Transverse colon (tissue), 4 donors: ENCODE measurements at places on chromosomes 5 and 9. TPM values are rescaled to one million over a fixed set of nuclear protein-coding genes. Genes with fewer than 3 reads are reported as not detected.

GRCh38 chr5:149471406-149472183 is 79.6 kb downstream of the CSNK1A1 start:
- no peaks in the 10 kb centered on the region for H3K36me3 ChIP-seq
- H3K27me3 ChIP-seq: no peaks in the 10 kb centered on the region
- no peak overlapping the region for H3K4me3 ChIP-seq
- peak overlapping the region; percentile 84 for H3K27ac ChIP-seq
- H3K4me1 ChIP-seq: peaks cover 33% of the 10 kb centered on the region

DNA sequence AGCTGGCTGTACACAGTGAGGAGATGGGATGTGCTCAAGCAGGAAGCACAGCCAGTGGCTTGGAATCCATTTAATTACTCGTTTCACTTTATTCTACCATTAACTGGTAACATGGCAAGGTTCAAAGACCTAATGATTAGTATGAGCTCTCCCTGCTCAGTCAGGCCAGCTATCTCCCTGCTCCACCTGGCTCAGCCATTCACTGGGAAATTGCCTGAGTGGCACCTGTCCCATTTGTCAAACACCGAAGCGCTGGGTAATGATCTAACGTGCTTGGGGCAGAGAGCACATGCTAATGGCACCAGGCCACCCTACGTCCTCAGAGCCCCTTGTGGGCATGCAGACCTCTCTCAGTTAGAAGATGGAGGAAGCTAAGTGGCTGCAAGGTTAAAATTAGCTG is 162.2 kb downstream of the TTLL11 start:
- no peak overlapping the region for H3K4me3 ChIP-seq
- no peaks in the 10 kb centered on the region for H3K36me3 ChIP-seq
- H3K27ac ChIP-seq: no peak overlapping the region
- no peaks in the 10 kb centered on the region for H3K4me1 ChIP-seq
- no peaks in the 10 kb centered on the region for H3K27me3 ChIP-seq

DNA sequence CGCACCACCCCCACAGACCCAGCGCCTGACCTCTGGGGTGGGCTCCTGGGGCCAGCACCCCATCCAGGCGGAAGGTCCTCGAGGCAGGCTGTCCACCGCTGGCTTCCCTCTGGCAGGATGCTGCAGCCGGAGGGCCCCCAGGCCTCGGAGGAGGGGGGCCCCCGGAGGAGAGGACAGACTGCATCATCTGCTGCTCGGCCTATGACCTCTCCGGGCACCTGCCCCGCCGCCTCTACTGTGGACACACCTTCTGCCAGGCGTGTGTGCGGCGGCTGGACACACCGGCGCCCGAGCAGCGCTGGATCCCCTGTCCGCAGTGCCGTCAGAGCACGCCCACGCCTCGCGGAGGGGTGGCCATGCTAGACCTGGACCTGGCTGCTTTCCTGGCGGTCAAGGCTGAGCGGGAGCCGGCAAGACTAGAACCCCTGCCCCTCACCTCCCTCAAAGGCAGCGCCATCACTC is 1.2 kb downstream of the RNF224 start:
- H3K4me1 ChIP-seq: peaks cover 32% of the 10 kb centered on the region
- H3K27ac ChIP-seq: no peak overlapping the region
- DNase-seq: no peak
- no peak overlapping the region for H3K4me3 ChIP-seq
- H3K27me3 ChIP-seq: peaks cover 56% of the 10 kb centered on the region

DNA sequence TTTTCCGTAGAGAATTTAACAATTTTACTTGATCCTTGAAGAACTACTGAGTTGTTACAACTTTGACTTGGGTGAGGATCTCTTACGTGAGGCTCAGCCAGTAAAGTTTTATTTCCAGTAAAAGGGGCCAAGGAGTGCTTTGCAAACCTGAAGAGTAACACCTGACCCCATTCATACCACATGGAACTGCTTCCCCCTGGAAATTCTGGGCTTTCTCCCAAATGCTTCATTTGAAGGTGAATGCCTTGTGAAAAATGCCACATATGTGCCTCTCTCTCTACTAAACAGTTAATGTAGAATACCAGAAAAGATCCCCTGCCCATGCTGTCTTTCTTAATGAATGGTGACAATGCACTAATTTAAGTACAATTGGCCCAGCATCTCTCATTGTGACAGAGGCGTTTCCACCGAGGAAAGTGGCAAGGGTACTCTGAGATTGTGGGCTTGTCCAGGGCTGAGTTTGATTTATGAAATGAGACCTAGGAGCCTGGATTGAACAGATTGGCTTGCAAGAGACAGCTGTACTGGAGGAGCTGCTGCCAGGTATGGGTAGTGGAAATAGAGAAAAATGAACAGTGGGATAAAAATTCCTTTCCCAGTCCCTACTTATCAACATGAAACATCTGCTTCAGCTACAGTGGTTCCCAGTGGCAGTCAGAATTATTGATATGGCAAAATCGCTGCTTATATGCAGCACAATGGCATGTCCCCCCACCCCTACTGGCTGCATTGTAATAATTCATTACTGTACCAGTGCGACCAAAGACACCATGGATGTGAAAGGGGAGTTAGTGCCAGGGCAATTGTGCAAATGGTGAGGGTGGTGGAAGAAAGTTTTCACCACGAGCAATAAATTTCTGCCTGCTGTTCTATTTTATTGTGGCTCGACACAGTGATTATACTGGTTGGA is 843.7 kb upstream of the WWC1 start:
- no peak overlapping the region for H3K4me3 ChIP-seq
- H3K36me3 ChIP-seq: no peaks in the 10 kb centered on the region
- no peaks in the 10 kb centered on the region for H3K4me1 ChIP-seq
- no peak overlapping the region for H3K27ac ChIP-seq

GRCh38 chr9:126127591-126127990 is 199.0 kb upstream of the MVB12B start:
- no peak for DNase-seq
- H3K36me3 ChIP-seq: no peaks in the 10 kb centered on the region
- no peak overlapping the region for H3K4me3 ChIP-seq
- peaks cover 11% of the 10 kb centered on the region for H3K27me3 ChIP-seq

GRCh38 chr5:157342822-157343402 is 77.0 kb downstream of the CYFIP2 start:
- no peaks in the 10 kb centered on the region for H3K4me1 ChIP-seq
- no peaks in the 10 kb centered on the region for H3K36me3 ChIP-seq
- no peaks in the 10 kb centered on the region for H3K27me3 ChIP-seq
- peak; percentile 22 for DNase-seq

DNA sequence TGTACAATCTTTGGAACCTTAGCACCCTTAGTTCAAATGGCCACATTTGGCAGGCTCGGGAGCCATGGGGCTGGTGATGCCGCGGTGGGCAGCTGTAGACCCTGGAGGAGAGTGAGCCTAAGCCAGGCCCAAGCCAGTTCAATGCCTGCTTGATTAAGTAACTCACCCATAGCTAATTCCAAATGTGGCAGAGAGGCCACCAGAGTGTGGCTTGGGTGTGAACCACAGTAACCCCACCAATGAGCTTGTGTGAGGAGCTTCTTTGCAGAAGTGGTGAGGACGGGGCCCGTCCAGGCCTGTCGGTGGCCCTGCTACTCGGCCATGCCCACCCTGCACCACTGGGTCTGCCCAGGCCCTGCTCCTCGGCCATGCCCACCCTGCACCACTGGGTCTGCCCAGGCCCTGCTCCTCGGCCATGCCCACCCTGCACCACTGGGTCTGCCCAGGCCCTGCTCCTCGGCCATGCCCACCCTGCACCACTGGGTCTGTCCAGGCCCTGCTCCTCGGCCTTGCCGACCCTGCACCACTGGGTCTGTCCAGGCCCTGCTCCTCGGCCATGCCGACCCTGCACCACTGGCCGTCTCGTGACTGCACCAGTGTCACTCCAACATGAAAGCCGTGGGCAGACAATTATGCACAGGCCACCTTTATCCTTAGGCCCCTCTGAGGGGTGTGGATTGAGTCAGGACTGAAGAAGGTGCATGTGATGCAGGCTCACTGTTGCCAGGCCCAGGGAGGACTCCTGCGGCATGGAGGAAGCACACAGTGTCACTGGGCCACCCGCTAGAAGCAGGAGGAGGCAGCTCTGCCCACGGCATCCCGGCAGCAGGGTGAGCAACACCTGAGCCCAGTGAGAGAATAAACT is 75.4 kb downstream of the MRPL36 start:
- H3K27me3 ChIP-seq: peaks cover 5% of the 10 kb centered on the region
- H3K36me3 ChIP-seq: no peaks in the 10 kb centered on the region
- no peaks in the 10 kb centered on the region for H3K4me1 ChIP-seq

GRCh38 chr5:180018347-180019060 is 53.1 kb downstream of the RNF130 start:
- H3K4me3 ChIP-seq: no peak overlapping the region
- H3K4me1 ChIP-seq: no peaks in the 10 kb centered on the region
- no peaks in the 10 kb centered on the region for H3K27me3 ChIP-seq
- H3K27ac ChIP-seq: no peak overlapping the region
- no peak for DNase-seq
- no peaks in the 10 kb centered on the region for H3K36me3 ChIP-seq

GRCh38 chr9:4559261-4560182 is 69.3 kb downstream of the SLC1A1 start:
- H3K27me3 ChIP-seq: no peaks in the 10 kb centered on the region
- no peak overlapping the region for H3K4me3 ChIP-seq
- no peaks in the 10 kb centered on the region for H3K36me3 ChIP-seq
- no peaks in the 10 kb centered on the region for H3K4me1 ChIP-seq
- H3K27ac ChIP-seq: no peak overlapping the region

DNA sequence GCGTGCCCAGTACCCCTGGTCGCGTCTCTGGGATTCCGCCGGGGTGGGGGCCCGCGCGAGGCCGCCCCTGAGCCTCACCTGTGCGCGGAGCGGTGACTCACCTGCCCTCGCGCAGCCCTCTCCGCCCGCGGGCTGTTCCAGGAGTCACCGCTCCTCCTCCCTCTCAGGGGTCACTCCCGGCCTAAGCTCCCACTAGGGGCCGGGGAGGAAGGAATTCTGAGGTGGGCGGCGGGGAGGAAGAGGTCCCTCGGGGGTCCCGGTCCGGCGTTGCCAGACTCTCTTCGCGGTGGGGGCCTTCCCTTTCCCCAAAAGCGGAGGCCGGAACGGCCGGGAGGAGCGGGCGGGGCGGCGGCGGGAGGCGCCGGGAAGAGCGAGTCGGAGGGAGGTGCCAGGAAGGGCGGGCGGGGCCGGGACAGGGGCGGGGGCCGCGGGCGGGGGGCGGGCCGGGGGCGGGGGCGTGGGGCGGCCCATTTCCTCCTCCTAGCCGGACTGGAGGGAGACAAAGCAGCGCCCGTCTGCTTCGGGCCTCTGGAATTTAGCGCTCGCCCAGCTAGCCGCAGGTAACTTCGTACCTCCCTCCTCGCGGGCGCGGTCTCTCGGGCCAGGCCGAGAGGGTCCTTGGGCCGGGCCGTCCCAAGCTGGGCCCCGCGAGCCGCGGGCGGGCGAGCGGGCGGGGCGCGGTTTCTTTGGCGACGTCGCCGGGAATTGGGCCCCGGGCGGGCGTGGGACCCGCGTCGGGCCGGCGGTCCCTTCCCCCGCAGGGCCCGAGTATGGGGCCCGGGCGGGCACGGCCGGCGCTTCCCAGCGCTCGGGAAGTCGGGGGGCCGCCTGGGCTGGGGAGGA is at the start of gene CTNNA1:
Gene CTNNA1 (plus strand): TSS at position 475 of the 843 bp plus-strand sequence. CDS start 28,500 bp downstream, outside the sequence.
- no peaks in the 10 kb centered on the region for H3K27me3 ChIP-seq
- peak within 1 kb of the TSS; percentile 98 for H3K4me3 ChIP-seq
- H3K36me3 ChIP-seq: no peaks in the 10 kb centered on the region
- peak within 1 kb of the TSS; percentile 100 for H3K27ac ChIP-seq
- peaks cover 29% of the 10 kb centered on the region for H3K4me1 ChIP-seq

- DNase-seq: no peak
- no peaks in the 10 kb centered on the region for H3K27me3 ChIP-seq
- H3K4me1 ChIP-seq: peaks cover 46% of the 10 kb centered on the region
These were observed 26.6 kb downstream of the MYO10 start for GRCh38 chr5:16909464-16909863.

DNA sequence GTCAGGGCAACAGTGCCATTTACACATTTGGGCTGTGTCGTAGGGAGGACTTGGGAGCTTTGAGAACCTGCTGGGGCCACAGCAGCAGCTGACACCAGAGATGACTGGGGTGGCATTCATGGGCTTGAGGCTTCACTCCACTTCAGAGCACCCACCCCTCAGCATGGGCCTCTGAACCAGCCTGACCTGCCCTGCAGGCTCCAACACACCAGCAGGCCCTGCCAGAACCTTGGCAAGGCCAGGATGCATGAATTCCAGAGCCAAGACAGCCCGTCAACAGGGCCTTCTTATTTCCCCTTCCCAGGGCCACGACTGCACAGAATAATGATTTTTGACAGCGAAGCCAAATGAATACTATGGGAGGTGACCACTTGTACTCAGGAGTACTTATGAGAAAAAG is 77.0 kb downstream of the SMIM23 start:
- no peaks in the 10 kb centered on the region for H3K27me3 ChIP-seq
- H3K4me1 ChIP-seq: no peaks in the 10 kb centered on the region
- no peaks in the 10 kb centered on the region for H3K36me3 ChIP-seq
- no peak overlapping the region for H3K27ac ChIP-seq
- no peak overlapping the region for H3K4me3 ChIP-seq

DNA sequence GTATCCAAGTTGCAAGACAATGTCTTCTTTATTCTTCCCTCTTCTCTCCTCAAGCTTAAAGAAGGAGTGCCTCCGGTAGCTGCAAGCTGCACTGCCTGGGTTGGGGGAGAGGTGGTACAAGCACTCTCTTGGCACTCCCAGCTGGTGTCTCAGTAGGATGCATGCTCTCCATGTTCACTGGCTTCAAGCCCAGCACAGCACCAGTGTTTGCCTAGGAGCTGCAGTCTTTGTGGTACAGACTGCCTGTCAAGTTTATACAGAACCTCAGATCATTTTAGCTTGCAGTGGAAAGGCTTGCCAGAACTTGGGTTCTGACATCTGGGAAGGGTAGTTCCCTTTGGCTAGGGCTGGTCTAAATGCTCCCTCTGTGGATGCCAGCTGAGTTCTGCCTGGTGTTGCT is 505.6 kb downstream of the MAN2A1 start:
- H3K4me1 ChIP-seq: no peaks in the 10 kb centered on the region
- no peak overlapping the region for H3K4me3 ChIP-seq
- H3K27ac ChIP-seq: no peak overlapping the region
- no peaks in the 10 kb centered on the region for H3K36me3 ChIP-seq

- no peaks in the 10 kb centered on the region for H3K27me3 ChIP-seq
- no peak for DNase-seq
- H3K36me3 ChIP-seq: no peaks in the 10 kb centered on the region
- H3K27ac ChIP-seq: no peak overlapping the region
- no peaks in the 10 kb centered on the region for H3K4me1 ChIP-seq
- H3K4me3 ChIP-seq: no peak overlapping the region
These were observed 216.5 kb downstream of the ARL15 start for GRCh38 chr5:54093861-54094260.

GRCh38 chr9:37433867-37434371 is 11.4 kb downstream of the GRHPR start:
- H3K4me1 ChIP-seq: no peaks in the 10 kb centered on the region
- H3K36me3 ChIP-seq: no peaks in the 10 kb centered on the region
- DNase-seq: no peak
- no peak overlapping the region for H3K4me3 ChIP-seq
- H3K27ac ChIP-seq: no peak overlapping the region

- H3K4me1 ChIP-seq: no peaks in the 10 kb centered on the region
These were observed 61.1 kb upstream of the SAP30L start for GRCh38 chr5:154384480-154385235.

- H3K4me3 ChIP-seq: no peak overlapping the region
- DNase-seq: no peak
- H3K27me3 ChIP-seq: no peaks in the 10 kb centered on the region
- no peak overlapping the region for H3K27ac ChIP-seq
These were observed 9.9 kb downstream of the SH3RF2 start for GRCh38 chr5:145946112-145946861.

Gene SPATA31D4
- total RNA-seq: not detected

Gene MELK
- total RNA-seq: 11.5 TPM

Gene GRIN3A
- total RNA-seq: 0.48 TPM

Gene PCDHGA6
- total RNA-seq: 2.4 TPM

Gene CRHBP
- 0.79 TPM for total RNA-seq

Gene ADGRV1
- 37.0 TPM for total RNA-seq

Gene IL17B
- not detected for total RNA-seq

Gene SLC36A2
- total RNA-seq: not detected

Gene GPR151
- not detected for total RNA-seq

Gene CENPK
- 7.6 TPM for total RNA-seq

Gene FOXI1
- total RNA-seq: not detected

Gene KIF24
- 0.82 TPM for total RNA-seq
